ENCODE measurements at places on chromosomes 12 and 14.

DNA sequence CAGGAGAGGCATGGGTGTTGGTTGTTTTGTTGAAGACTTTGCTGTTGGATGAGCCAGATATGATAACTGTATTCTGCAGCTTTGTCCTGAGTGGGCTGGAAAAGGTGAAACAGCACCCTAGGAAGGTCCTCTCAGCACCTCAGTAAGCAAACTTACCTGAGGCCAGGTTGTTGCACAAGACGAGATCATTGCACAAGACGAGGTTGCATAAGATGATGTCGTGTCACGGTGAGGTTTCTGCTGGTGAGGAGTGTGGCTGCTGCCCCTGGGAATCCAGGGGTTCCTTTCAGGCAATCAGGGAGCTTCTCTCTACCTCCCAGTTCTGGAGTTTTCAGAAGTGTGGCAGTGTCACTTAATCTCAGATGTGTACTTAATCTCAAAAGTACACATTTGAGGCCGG is 85.6 kb downstream of the GLT1D1 start:
- DNase-seq: no peak

DNA sequence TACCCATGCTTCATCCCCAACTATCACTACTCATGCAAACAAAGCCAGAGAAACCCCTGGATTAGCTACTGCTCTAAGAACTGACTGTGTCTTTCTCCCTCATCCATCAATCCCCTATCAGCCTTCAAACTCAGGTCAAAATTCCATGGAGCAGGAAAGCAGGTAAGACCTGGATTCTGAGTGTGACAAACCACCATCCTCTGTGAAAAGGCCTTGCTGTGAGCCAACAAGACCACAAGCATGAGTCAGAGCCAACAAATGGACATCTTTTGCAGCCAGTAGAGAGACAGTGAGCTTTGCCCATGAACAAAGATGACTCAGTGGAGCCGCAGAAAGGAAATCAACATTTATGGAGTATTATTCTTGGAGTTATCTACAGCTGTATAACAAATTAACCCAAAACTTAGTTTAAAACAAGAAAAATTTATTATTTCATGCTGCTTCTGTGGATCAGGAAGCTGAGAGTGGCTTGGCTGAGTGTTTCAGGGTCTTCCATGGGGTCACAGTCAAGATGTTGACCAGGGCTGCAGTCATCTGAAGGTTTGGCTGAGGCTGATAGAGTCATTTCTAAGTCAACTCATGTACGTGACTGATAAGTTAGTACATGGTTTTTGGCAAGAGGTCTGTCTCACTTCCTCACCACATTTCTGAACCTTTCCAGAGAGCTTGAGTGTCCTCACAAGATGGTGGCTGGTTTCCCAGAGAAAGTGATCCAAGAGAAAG is 61.1 kb downstream of the PITPNM2 start:
- DNase-seq: no peak

- DNase-seq: no peak
These were observed 10.0 kb upstream of the DDX47 start for GRCh38 chr12:12803186-12803585.

DNA sequence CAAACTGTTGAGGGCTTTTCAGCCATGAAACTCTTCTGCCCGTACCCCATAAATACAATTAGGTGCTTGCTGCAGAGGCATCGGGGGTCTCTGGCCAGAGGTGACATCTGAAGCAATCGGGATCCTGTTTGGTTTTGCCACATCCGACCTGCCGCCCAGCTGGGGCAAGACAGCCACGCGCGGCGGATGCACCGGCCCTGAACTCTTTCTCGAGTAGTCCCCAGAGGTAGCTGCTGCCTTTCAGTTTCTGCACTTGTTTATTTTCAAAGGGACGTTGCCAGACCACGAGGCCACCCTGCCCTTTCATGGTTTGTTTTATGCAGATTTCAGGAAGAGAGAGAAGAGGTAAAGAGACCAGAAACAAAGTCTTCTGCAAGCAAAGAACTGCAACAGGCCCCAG is 10.6 kb upstream of the MLXIP start:
- DNase-seq: no peak

DNA sequence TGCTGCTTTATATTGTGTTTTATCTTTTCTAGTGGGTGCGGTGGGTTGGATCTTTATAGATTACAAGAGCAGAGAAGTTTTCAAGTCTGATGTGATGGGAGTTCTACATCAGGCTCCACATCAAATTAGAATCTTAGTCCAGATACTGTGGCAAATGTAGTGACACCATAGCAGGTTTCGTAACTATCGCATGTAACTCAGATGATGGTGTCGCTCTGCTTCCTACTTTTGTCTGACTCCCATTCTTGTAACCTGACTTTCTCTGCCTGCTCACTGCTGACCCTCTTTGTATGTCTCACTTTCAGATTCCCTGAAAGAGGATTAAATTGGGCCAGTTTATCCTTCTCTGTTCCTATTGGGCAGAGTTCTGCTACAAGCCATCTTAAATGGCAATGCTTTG is 22.8 kb upstream of the FBXO34 start:
- DNase-seq: no peak

All from stimulated activated CD4-positive, alpha-beta T cell treated with anti-CD3 and anti-CD28 coated beads, TNF-alpha, amount 100 ng/mL, for 4 hours (primary cell).